ENCODE measurements at places on chromosomes 1 and 21. TPM values are rescaled to one million over a fixed set of nuclear protein-coding genes. Genes with fewer than 3 reads are reported as not detected.

- no peak for DNase-seq
Observed at GRCh38 chr1:248918131-248918530, 12.1 kb downstream of the PGBD2 start.

- no peak for DNase-seq
Observed at GRCh38 chr1:116534014-116534739, 36.6 kb downstream of the CD58 start.

GNAT2 gene
- total RNA-seq, result not detected

GRCh38 chr1:97190326-97190725 is 468.7 kb downstream of the PTBP2 start:
- no peak for DNase-seq

- no peak for DNase-seq
Observed at GRCh38 chr1:9202240-9202870, 32.2 kb upstream of the H6PD start.

DNA sequence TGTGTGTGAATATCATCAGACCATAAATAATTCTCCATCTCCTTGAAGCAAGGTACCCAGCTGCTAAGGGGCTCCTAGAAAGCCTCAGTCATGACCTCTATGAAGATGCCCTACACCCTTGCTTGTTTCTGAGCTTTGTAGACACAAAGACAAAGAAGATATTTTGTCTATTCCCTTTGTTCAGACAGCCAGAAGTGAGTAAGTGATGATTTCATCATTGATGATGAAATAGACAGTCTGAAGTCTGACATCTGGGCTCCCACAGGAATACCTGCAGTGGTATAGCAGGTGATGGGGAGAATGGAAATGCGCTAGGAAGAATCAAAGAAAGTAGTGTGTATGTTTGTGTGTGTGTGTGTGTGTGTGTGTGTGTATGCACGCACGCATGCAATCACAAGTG is 82.2 kb upstream of the DPT start:
- no peak for DNase-seq

- peak; percentile 81 for DNase-seq
Observed at GRCh38 chr1:10793129-10793651, 3.3 kb downstream of the CASZ1 start.

- DNase-seq, result no peak
Observed at GRCh38 chr1:17670587-17671313, 84.4 kb upstream of the ACTL8 start.

OR2L13 gene
- 0.19 TPM for total RNA-seq

TSPEAR gene
- total RNA-seq, result not detected

DNA sequence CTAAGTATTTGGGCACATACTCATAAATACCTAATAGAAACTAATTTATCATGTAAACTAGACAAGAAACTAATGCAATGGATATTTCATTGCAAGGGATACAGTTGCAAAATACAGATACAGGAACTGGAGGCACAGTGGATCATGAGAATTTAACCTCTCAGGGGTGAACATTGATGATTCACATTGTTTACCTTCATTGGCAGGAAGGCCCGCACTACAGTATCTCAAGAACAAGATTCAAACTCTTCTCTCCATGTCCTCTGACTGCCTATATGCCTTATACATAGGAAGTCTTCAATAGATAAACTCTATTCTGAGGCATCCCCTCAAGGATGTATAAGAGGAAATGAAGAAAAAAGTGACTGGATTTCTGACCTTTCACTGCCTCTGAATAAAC is 18.4 kb upstream of the PTBP2 start:
- no peak for DNase-seq

DNA sequence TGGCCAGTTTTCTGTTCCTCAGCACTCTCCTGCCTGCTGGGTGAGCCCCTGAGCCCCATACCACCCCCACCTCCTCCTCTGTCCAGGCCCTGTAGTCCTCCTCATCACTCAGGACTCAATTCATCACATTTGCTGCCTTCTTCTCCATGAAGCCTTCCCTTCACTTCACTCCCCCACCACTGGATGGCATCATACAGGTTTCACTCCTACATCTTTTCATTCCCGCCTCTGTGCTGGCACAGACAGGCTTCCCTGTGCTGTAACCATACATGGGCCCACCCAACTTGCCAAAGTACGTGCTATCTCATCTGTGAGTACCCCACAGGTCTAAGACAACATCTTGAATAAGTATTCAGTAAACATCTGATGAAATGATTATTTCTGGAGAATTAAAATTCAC is 56.9 kb downstream of the SLC45A1 start:
- DNase-seq, result no peak

GRCh38 chr1:185761841-185762240 is 27.6 kb downstream of the HMCN1 start:
- no peak for DNase-seq

DNA sequence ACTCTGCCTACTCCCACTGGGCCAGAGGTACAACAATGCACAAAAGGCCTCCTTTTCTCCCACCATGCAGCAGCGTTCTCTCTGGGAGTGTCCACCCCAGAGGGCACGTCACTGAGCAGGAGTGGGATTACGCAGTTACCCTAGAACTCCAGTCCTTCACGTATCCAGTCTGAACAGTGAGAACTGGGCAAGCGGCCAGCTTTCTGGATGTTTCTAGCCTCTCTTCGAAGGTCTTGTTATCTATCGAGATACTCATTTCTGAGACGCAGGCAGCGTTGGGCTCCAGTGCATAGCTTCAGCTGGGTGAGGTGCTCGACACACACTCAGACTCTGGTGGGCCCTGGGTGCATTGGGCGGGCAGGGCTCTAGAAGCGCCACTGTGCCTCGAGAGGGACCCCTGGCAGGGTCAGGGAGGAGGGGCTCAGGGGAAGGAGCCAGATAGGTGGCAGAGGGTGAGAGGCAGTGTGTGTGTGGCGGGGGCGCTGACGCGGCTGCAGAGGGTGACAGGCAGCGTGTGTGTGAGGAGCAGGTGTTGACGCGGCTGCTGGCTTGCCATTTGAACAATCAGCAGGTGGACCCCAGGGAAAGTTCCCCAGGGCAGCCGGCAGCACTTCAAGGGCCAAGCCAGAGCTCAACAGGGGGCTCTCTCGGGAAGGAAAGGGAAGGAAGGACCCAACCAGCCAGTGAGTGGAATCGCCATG is 27.9 kb downstream of the PRDM15 start:
- DNase-seq, result no peak

GRCh38 chr21:38930066-38930465 is 124.3 kb downstream of the ETS2 start:
- DNase-seq, result no peak

DNA sequence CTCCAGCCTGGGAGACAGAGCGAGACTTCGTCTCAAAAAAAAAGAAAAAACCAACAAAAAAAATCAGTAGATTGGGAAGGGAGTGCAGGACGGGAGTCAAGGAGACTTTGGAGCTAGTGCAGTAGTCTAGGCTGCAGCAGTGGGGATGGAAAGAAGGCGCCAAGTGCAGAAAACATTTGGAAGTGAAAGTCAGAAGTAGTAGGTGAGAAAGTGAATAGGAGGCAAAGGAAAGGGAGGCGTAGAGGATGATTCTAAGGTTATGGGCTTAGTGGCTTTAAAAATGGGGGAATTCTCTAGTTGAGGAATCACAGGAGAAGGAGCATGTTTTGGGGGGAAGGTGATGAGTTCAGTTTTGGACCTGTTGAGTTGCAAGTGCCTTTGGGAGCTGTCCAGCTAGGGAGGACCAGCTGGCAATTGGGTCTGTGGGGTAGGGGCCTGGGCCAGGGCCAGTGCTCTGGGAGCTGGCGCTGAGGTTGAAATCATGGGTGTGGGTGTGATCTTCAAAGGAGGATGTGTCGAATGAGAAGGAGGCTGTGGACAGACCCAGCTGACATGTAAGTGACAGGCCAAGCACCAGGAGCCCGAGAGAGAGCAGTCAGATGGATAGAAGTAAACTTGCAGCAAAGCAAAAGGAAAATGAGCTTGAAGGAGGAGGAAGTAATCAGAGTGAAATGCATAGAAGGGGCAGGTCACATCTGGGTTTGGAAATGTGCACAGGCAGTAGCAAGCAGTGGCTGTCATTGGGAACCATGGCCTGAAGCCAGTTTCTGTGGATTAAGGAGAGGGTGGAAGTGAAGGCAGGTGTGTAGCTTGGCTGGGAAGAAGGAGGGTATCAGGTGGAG is 15.8 kb downstream of the TMCC2 start:
- no peak for DNase-seq

DCST2 gene
- 3.3 TPM for total RNA-seq

- DNase-seq, result no peak
Observed at GRCh38 chr1:94236013-94236491, 1.3 kb downstream of the ARHGAP29 start.

SELL gene
- total RNA-seq, result 0.78 TPM

- DNase-seq, result no peak
Observed at GRCh38 chr21:28875078-28875477, 117.6 kb downstream of the LTN1 start.

DNA sequence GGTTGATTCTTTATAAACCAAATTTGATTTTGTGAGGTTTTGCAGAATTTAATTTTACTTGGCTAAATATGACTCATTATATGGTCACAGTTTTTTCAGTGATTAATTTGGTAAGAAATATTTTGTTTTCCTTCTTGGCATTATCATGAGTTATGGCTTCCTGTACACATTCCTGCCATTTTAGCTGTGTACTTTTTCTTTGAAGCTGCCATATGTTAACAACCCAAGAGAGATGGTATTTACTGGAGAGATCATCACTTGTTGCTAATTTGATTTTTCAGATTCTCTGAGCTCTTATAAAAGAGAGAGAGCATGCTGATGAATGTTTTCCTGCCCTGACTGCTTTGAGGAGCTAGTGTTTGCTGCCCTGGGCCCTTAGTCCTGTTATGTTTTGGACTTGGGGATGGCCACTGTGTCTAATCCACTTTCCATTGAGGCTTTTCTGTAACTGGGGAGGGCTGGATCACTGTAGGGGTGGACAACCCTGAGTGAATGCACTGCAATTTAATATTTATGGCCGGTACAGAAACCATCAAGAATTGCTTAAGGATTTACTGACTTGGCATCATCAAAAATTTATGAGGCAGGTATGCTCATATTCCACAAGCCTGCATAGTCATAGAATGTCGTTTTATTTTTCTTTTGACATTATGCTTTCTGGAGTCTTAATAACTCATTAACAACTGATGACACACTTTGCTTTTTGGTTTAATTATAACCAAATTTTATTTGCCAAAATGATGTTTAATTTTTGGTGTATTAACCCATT is 200.9 kb downstream of the DISC1 start:
- no peak for DNase-seq

- no peak for DNase-seq
Observed at GRCh38 chr1:224533517-224533916, 82.6 kb upstream of the CNIH3 start.

DNA sequence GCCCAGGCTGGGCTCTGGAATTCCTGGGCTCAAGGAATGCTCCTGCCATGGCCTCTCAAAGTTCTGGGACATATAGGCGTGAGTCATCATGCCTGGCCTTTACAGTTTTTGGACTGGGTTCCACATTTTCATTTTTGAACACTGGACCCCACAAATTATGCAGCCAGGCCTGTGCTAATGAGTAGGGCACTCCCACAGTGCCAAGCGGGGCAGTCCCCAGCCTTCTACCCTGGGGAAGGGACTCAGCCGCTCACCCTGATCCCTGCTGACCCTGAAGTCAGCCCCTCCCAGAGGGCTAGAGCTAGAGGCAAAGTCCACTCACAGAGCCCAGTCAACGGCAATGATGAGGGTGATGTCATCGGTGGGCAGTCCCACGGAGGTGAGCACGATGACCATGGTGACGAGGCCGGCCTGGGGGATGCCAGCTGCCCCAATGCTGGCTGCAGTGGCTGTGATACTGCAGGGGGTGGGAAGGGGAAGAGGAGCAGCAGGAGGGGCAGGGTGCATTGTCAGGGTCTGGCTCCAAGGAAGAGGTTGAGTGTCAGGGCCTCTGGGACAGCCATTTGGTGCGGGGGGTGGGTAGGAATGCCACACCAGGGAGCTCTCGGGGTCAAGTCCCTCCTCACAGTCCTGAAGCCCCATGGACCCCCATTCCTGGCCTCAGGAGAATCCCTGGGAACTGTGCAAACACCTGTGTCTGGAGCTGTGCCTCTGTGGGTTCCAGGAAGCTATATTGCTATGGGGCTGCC is 27.6 kb downstream of the PODN start:
- DNase-seq, result peak; percentile 57

GRCh38 chr1:152761609-152762213 is 3.9 kb downstream of the KPRP start:
- DNase-seq, result no peak

GRCh38 chr1:1013922-1014648 is 788 bp downstream of the ISG15 start:
- no peak for DNase-seq
